ENCODE measurements at places on chromosomes 11 and 22.

GRCh38 chr11:12053606-12054361 is 45.4 kb upstream of the DKK3 start:
- DNase-seq = no peak

DNA sequence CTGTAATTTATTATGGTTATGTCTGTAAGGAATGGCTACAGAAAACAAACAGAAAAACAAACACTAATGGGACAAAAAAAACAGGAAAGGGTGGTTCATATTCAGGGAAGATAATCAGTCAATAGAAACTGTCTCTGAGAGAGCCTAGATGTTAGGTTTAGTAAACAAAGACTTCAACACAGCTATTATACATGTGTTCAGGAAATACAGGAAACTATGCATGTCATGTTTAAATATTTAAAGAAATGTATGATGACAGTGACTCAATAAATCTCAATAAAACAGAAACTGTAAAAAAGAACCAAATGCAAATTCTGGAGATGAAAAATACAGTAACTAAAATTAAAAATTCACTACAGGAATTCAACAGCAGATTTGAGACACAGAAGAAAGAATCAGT is 76.0 kb downstream of the PACS1 start:
- no peak for DNase-seq

DNA sequence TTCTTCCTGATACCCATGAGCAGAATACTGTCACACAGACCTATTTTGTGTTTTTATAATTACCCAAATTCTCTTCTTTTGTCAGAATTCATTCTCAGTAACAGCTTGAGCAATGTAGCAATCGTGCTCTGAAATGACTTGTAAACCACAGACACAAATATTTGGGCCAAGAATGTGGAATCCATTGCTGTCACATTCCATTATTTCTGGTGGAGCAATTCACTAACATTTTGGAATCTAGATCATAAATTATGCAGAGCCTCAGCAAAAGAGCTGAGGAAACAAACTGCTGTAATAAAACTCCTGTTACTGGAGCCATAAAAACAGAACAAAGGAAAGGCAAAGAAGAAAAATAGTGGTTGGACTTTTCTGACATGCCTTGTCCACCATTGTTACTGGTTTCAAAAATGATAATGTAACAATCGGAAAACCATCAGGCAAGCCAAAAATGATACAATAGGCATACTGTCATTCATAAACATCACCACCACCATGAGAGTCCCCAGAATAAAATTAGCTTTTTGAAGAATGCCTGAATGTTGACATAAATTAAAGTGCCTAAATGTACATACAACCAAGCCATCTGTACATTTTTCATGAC is 223.4 kb upstream of the PITPNB start:
- DNase-seq = no peak

DNA sequence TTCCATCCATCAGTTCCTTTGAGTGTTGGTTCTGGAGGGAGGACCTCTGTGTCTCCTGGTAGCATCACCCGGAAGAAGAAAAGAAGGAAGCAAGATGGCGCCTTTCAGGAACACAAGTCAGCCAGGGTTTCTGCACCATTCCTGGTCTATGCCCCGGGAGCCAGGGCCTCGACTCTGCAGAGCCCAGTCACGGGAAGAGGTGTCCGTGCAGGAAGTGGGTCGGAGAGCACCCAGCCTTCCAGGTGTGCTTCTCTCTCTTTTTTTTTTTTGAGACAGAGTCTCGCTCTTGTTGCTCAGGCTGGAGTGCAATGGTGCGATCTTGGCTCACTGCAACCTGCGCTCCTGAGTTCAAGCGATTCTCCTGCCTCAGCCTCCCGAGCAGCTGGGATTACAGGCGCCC is 21.2 kb downstream of the MRPL21 start:
- DNase-seq = no peak

GRCh38 chr11:122642971-122643370 is 12.6 kb upstream of the UBASH3B start:
- no peak for DNase-seq

- no peak for DNase-seq
These were observed 7.5 kb downstream of the DGCR8 start for GRCh38 chr22:20087319-20088262.

- no peak for DNase-seq
These were observed 1.8 kb downstream of the SYT7 start for GRCh38 chr11:61578819-61579675.

GRCh38 chr22:39988386-39989114 is 6.2 kb upstream of the FAM83F start:
- DNase-seq = no peak

GRCh38 chr11:79762279-79762921 is 321.6 kb upstream of the TENM4 start:
- no peak for DNase-seq

DNA sequence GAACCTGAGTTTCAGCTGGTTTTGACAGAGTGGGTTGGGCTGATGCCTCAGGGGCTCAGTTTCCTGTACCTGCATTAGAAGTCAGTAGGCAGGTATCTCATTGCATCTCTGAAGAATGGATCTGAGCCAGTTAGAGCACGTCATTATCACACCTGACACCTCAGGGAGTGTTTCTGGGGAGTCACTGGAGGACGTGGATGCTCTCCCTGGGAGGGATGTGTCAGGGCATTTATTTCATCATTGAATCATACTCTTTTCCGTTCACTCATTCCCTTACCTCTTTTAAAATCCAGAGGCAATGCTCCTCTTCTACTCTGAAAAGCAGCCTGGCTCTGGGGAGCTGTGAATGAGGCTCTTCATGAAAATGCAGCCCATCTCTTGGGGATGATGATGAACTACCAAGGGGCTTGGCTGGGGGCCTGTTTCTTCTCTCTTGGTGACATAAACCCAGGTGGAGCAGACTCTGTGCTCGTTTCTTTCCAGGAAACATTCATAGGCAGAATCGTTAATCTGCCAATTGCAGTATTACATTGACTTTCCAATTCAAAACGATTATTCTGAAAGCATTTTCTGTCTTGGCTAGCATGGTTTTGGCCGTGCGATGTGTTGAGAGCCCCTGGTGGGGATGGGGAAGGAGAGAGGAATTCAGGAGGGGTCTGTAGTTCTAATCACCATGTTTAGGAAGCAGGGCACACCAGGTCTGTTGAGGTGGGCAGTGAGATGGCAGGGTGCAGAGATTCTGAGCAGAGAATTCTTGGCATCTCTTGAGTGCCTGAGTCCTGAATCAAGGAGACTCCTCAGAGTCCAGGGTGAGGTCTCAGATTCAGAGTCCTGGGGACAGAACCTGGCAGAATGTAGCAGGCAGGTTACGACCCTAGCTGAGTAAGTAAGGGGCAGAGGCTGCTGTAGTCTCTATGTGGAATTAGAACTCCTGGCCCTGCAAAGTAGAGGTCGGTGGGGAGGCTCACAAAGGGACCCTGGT is 12.6 kb downstream of the PARVA start:
- DNase-seq = no peak

GRCh38 chr22:38212442-38212841 is 10.6 kb downstream of the MAFF start:
- DNase-seq = no peak

- DNase-seq = no peak
These were observed 41.4 kb downstream of the LRRC74B start for GRCh38 chr22:21087119-21087518.

- DNase-seq = no peak
These were observed 7.8 kb downstream of the PIM3 start for GRCh38 chr22:49968313-49968830.

GRCh38 chr22:48973694-48974041 is 854.0 kb downstream of the BRD1 start:
- DNase-seq = no peak

DNA sequence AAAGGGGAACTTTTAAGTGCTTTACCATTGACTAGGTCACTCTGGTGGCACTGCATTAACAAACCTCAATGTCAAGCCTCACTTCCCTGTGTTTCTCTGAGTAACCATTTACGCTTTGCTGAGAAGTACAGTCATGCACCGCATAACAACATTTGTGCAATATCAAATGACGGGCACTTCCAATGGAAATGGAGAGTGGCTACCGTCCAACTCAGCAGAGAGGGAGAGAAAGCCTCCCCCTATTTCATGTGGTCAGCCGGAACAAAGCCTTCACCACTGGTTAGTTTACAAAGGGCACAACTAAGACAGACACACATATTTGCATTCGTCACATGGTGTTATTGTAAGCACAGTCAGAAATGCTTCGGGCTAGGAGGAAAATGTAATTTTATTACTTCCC is 117.3 kb downstream of the RASSF10 start:
- DNase-seq = no peak

- no peak for DNase-seq
These were observed 15.3 kb downstream of the MICAL2 start for GRCh38 chr11:12125609-12126149.

DNA sequence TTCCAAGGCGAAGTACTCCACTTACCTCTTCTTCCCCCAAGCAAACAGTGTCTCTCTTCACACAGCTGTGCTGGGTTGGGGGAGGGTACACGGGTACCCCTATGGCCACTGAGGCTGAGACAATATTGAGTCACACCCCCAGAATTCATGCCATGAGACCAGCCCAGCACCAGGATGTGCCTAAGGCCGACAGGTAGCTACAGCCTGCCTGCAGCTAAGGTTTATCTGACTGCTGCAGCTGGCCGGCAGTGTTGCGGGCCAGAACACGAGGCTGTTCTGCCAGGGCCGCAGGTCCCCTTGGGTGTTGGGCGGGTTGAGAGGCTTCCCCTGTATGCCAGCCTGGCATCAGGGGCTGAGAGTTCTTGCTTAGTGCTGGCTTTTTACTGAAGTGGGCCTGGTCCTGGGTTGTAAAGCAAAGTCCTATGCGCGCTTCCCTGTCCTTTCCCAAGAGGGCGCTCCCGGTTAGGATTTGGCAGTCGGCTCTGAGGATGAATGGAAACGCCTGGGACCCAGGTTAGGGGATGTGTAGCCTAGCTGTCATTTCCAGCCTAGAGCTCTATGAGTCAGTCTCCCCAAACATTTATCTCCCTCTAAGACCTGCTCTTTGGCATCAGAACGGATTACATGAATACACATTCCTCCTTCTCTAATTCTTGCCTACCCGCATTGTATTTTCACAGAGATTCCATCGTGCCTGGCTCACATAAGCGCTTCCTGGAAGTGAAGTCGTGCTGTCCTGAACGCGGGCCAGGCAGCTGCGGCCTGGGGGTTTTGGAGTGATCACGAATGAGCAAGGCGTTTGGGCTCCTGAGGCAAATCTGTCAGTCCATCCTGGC is 7.1 kb downstream of the USP18 start:
- DNase-seq = peak; percentile 22

GRCh38 chr11:24206030-24206429 is 290.8 kb upstream of the LUZP2 start:
- no peak for DNase-seq

- DNase-seq = no peak
These were observed 12.6 kb upstream of the UPB1 start for GRCh38 chr22:24482575-24482974.

Data from T-helper 9 cell (primary cell).